ENCODE measurements at places on chromosomes 2 and 18.

DNA sequence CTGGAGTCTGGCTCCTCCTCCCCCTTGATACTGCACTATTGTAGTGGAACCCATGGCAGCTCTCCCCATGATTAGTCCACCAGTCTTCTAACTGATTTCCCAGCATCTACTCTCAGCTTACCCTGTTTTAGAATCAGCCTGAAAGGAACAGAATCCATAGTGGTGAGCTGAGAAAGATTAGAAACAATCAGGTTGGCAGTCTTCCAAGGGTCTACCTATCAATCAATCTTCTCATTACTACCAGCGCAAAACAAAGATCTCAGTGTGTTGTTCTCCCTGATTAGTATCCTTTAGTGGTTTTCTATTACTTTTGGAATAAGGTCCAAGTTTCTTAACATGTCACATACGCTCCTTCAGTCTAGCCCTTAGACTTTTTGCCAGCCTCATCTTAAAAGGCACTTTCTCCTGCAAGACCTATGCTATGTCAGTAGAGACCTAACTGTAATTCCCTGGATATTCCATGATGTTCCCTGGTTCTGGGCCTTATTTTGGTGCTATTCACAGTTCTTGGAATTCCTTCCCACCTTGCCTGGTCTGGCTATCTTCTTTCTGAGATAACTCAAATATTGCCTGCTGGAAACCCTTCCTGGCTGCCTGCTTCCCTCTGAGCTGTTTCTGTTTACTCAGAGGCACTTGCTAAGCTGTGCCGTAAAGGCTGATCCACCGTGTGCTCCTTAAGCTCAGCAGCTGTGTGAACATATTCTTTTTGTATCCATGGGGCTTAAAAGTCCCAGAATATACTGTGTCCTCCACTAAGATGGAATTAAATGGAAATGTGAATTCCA is 32.6 kb downstream of the LAMA3 start:
- DNase-seq = no peak

DNA sequence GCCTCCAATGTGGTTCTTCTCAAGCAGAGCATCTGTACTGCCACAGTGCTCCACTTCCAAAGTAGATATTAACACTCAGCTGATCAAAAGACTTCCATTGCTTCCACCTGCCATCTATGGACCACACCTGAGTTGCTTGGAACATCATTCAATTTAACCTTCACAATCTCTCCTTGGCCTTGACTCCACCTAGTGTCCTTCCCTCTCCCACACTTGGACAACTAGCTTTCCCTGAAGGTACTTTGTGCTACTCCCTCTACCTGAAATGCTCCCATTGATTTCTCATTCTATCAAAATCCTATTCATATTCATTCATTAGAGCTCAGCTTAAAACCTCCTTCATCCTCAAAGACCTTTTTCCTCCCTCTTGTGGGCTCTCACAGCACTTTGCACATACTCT is 48.7 kb downstream of the SOWAHC start:
- DNase-seq = no peak

- DNase-seq = no peak
These were observed 250.2 kb upstream of the REG3G start for GRCh38 chr2:78775291-78775690.

- DNase-seq = no peak
These were observed 293.2 kb downstream of the PLCL1 start for GRCh38 chr2:198097630-198098029.

- DNase-seq = no peak
These were observed 103.0 kb upstream of the SOX11 start for GRCh38 chr2:5589183-5589582.

DNA sequence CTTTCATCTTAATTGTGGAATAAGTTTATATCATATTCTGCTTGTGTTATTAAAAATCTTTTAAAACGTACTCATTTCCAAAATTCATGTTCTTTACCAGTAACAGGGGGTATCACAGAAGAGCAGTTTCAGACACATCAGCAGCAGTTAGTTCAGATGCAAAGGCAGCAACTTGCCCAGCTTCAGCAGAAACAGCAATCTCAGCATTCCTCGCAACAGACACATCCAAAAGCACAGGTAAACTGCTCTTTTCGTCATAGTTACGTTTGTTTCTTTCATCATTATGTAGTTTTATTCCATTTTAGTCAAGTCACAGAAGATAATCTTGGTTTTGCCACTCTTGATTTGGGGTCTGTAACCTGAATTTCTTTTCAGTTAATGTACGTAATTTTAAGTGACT is 93.5 kb upstream of the KIF5C start:
- no peak for DNase-seq

GRCh38 chr18:45851161-45851925 is 25.9 kb downstream of the SIGLEC15 start:
- DNase-seq = no peak

Measured in CD4-positive, alpha-beta T cell treated with Interferon alpha-2 for 1 hour (primary cell).